ENCODE measurements at places on chromosomes 12 and 14.

DNA sequence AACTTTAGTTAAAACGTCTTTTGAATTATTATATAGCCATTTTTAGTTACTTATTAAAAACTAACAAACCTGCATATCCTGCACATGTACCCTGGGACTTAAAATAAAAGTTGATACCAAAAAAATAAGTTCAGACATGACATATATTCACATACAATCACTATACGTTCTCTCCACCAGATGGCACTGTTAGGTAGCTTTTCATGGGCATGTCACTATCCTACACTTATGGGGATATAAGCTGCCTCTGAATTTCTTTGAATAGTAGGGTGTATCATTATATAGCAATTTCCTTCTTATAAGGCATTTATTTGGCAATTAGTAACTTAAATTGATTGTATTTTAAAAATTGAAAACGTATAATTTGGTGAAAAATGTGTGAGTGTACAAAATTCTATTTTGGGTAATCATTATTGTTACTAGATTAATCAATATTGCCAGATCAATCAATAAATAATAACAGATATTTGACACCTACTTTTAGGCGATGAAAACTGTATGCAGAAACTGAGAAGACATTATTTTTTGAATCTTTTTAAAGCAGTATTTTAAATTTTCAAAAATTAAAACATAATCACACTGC, 31.8 kb upstream of the OR10A7 start:
- peak; percentile 74 for DNase-seq

DNA sequence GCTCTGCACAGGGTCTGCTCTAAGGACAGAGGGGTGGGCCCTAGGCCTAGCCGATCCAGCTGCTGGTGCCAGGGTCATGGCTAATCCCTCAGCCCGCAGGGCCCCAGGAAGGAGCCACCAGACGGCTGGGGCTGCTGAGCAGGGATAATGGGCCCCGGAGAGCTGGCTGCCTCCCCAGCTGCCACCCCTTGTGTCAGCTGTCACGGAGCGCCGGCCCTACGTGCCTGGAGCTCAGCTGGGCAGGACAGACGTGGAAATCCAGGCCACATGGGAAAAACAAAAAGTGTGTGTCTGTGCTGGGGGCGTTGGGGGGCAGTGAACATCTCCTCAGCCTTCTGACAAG, 36.2 kb downstream of the CHGA start:
- no peak for DNase-seq

- no peak for DNase-seq
These were observed 12.5 kb downstream of the NRXN3 start for GRCh38 chr14:78182722-78183121.

GRCh38 chr12:89370421-89370831, 18.1 kb upstream of the DUSP6 start:
- no peak for DNase-seq

GRCh38 chr14:98328496-98328895, 943.5 kb downstream of the BCL11B start:
- DNase-seq, result no peak

- DNase-seq, result no peak
These were observed 50.7 kb downstream of the TESC start for GRCh38 chr12:117048585-117048904.

DNA sequence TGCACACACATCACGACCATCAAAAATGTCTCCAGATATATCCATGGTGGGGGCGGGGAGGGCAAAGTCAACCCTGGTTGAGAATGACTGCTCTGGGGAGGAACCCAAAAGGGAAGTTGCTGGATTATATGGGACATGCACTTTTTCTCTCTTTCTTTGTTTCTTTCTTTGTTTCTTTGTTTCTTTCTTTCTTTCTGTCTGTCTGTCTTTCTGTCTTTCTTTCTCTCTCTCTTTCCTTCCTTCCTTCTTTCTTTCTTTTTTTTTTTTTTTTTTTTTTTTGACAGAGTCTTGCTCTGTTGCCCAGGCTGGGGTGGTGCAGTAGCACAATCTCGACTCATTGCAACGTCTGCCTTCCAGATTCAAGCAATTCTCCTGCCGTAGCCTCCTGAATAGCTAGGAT, 71.5 kb downstream of the TBX5 start:
- DNase-seq, result no peak

DNA sequence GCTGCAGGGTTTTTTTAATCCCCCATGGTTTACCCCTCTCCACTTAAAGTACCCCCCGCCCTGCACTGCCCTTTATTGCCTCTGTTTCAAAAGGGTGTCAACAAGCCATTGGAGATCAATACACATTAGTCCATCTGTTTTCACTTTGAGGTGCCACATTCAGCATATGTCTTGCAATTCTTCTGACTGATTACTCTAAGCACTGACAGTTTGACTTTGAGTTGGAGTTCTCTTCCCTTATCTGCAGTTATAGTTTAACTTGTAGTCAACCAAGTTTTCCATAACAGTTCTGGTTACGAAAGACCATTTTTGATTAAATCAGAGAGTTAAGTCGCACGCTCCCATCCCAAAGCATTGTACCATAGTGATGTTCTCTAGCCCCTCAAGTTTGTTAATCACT, 260.8 kb upstream of the TBX3 start:
- no peak for DNase-seq

DNA sequence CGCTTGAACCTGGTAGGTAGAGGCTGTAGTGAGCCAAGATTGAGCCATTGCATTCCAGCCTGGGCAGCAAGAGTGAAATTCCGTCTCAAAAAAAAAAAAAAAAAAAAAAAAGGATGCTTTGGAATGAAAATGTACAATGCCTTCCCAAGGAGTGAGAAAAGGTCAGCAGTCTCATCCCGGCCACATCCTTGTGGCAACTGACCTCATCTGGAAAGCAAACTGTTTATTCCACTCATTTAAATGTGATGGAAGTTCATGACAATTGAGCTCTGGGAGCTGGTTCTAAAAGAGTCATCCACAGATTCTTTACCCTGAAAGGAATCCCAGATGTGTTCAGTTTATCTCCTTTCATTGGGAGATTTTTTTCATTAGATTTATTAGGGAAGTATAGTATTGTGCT, 19.4 kb upstream of the LIMA1 start:
- DNase-seq, result no peak

DNA sequence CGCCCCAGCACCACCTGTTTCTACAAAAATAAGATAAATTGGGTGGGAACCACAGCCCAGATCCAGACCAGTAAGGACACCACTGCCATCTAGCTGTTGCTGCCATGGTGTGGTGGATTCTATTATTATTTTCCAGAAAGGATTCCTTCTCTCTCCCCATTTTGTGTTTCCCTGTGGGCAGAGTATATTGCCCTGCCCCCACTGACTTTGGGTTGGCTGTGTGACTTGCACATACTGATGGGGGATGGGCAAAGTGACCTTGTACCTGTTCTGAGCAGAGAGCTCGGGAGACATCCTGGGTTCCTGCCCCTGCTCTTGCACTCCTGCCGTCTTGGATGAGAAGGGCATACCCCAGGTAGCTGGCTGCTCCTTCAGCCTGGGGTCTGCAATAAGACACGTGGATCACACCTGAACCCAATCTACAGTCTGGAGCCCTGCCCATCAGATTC, 24.3 kb downstream of the MOAP1 start:
- no peak for DNase-seq

DNA sequence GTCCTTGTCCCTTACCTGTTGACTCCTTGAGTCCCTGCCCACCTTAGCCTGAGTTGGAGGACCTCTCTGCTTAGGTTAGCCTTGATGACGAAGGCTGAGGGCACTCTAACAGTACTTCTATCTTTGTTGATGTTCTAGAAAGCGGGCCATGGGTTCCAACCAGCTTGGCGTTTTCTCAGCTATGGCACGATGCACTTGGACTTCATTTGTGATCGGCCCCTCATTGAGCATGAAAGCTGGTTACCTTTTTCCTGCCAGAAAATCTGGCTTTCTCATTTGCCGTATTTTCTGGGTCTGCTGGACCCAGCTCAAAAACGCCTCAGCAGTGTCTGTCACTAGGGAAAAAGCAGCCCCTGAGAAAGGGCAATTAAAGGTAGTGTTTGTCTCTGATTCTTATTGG, 290.8 kb downstream of the EMP1 start:
- no peak for DNase-seq

DNA sequence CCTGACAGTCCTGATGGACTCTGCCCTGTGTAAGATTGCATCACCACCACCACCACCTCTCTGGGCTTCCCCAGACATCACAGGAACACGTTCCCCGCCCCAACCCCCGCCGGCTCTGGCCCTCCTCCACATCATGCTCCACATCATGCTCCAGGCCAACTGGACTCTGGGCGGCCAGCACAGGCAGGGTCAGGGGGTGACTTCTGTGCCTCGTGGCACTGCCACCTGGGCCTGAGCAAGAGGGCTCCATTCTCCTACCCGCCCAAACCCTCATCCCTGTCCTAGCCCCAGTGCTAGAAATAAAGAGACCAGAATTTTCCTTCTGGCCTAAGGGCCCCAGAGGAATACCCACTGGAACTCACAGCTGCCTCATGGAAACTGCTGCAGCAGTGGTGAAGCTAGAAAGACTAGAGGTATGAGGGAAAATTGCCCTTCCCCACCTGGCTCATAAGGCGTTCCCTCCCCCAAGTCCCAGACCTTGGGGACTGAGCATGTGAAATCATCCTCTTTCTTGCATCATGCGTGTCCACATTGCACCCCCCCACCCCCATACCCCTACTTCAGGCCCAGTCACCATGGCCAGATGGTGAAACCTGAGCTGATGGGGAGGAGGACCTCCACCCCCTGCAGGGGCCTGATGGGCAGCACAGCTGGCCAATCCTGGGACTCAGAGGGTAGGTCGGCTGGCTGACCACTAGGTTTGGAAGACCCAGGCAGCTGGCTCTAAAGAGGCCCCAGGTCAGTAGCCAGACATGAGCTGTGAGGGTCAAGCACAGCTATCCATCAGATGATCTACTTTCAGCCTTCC, at the start of gene INHBE:
Gene INHBE (plus strand): TSS at position 742 of the 808 bp plus-strand sequence. CDS start 230 bp downstream, outside the sequence.
- DNase-seq, result no peak

GRCh38 chr12:28374556-28374955, 184.3 kb downstream of the CCDC91 start:
- peak; percentile 3 for DNase-seq

DNA sequence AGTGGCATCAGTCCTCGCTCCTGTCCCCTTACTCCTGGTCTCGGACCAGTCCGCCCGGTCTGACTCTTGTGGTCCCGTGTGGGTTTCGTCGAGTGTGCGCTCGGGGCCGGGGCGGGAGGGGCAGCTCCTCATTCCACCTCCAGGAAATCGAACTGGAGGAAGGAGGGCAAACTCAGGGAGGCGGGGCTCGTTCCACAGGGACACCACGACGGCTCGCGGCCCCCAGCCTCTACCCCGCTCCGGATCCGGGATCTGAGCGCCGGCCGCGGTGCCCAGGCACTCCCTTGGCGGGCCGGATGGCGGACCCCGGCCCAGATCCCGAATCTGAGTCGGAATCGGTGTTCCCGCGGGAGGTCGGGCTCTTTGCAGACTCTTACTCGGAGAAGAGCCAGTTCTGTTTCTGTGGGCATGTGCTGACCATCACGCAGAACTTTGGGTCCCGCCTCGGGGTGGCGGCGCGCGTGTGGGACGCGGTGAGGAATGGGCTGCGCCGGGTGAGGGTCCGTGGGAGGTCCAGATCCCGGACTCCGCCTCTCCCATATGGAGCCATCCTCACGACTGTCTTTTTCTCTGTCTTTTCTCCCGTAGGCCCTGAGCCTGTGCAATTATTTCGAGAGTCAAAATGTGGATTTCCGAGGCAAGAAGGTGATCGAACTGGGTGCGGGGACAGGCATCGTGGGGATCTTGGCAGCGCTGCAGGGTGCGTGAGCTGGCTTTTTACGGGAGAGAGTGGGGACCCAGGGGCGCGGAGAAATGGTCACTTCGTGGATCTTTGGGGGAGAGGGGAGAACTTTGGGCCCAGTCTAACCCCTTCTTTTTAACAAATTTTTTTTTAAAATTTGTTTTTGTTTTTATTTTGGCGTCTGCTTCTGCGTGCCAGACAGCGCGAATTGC, at the start of gene EEF1AKMT3:
Gene EEF1AKMT3 (plus strand): TSS at position 186 of the 894 bp plus-strand sequence. CDS start 111 bp downstream, at position 297.
- no peak for DNase-seq

DNA sequence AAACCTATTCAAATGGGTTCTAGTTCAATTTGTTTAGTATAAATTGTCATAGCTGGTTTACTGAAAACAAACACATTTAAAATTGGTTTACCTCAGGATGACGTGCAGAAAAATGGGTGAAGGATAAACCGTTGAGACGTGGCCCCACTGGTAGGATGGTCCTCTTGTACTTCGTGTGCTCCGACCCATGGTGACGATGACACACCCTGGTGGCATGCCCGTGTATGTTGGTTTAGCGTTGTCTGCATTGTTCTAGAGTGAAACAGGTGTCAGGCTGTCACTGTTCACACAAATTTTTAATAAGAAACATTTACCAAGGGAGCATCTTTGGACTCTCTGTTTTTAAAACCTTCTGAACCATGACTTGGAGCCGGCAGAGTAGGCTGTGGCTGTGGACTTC, 8.3 kb downstream of the CALM1 start:
- DNase-seq, result no peak

GRCh38 chr14:84750763-84751554, 779.0 kb upstream of the FLRT2 start:
- peak; percentile 18 for DNase-seq

DNA sequence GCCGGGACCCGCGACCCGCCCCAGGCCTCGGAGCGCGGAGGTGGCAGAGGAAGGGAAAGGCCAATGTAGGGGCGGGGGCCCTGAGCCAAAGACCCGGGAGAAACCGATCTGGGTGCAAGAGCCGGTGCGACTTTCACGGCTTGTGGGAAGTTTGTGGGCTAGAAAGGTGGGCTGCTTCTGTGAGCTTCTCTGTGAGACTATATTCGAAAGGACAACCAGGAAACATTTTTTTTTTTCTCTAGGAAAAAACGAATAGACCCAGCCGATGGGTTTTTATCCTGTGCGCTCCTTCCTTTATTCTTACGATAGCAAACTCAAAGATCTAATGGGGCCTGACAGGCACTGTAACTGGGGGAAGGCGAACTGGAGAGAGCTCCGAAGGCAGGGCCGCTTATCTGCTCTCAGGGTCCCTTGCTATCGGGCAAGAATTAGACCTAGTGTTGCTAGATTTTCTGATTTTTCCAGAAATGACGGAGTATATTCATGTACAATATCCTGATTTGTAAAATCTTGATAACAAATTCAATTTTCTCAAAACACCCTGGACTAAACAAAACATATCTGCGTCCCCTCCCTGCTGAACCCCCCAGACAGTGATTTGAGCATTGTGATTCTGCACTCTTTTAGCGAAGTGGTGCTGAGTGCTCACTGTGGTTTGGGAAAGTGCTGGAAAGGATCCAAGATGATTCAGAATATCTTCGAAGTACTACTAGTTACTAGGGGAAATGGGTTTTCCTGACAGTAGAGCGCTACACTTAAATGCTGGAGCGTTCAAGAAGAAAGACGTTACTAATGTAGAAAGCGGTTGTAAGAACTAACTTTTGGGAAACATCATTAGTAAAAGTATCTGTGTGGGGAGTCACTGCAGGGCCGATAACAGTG, 563 bp upstream of the STXBP6 start:
- peak; percentile 49 for DNase-seq

GRCh38 chr12:2785017-2785416, 9.8 kb upstream of the FKBP4 start:
- DNase-seq, result no peak

DNA sequence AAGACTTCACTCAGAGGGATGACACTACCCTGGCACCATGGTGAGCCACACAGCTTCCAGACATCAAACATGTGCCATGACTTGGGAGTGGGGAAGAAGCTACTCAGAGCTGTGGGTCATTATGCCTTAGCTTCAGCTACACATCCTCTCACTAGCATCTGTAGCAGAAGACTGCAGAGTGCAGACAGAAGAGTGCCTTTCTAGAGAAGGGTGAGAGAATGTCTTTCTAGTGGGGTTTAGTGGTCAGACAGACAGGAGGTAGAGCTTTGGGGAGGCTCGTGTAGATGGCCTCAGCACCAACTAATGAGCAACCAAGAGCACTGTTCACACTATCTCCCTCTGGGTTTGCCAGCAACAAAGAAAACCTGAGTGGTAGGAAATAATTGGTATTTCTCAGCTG, 4.9 kb upstream of the B4GALNT3 start:
- DNase-seq, result no peak

All from astrocyte of the cerebellum (primary cell).